ENCODE measurements at places on chromosomes 2 and 18.

DNA sequence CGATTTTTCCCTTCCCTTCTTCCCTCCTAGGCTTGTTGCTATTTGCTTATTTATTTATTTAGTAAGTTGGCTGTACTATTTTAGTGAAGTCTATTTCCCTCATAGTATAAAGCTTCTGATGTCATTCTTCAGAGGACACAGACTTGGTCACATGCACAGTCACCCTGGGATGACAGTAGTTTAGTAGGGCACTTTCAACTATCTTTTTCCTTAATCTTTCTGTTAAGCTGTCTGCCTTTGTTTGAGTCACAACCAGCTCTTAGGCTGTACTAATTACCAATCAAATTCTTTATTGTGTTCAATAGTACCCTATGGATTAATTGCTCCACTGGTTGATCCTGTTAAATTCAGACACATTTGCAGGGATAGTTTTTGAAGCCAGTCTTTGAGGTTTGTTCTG lies 26.9 kb upstream of the RAB31 start:
- no peak for DNase-seq

- peak; percentile 35 for DNase-seq
These were observed 32.8 kb downstream of the GRHL1 start for GRCh38 chr2:9984217-9984739.

DNA sequence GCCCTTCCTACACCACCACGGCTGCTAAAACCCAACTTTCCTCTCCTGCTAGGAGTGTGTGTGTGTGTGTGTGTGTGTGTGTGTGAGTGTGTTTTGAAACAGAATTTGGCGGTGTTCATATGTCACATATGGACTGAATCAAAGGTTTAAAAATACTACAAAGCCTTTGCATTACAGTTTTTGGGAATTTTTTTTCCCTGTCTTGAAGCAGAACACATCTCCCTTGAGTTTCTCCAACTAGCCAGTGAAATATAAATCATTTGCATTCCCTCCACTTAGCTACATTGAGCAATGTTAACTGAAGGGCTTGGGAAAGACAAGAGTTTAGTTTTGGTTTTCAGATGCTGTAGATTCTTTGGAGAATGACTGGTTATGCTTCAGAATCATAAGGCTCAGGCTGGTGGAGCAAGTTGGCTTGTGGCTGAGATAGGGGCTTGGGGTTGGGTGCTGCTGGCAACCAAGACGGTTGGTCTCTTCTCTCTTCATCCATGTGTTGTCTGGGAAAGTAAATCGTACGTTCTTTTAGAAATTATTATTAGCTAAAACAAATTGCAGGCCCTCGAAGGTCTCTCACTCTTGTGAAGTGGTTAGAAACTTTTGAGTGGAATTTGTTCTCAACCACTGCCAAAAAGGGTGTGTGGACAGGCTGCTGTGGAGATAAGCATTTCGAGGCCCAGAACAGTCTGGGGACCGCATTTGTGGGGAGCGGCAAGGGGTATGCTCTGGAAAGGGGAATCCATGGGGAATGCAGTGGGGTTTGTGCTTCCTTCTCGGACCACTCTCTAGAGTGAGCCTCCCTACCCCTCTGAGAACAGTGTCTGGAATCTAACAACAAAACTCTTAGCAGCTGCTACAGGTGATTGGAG lies 1.4 kb downstream of the NRP2 start:
- no peak for DNase-seq

DNA sequence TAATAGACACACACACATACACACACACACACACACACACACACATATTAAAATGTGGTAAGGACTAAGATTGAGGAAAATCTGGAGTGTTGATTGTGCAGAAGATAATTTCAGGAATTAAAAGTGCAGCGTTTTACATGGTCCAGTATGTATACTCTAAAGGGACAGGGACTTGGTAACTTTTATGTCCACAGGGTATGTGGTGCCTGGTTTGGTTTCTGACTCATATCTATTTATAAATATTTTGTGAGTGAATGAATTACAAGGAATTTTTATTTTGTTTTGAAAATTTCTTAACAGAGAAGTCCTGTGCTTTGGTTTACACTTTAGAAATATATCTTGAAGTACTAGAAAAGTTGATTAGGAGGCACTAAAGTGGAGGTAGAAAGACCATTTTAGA lies 287.7 kb upstream of the NXPH2 start:
- DNase-seq, result no peak

DNA sequence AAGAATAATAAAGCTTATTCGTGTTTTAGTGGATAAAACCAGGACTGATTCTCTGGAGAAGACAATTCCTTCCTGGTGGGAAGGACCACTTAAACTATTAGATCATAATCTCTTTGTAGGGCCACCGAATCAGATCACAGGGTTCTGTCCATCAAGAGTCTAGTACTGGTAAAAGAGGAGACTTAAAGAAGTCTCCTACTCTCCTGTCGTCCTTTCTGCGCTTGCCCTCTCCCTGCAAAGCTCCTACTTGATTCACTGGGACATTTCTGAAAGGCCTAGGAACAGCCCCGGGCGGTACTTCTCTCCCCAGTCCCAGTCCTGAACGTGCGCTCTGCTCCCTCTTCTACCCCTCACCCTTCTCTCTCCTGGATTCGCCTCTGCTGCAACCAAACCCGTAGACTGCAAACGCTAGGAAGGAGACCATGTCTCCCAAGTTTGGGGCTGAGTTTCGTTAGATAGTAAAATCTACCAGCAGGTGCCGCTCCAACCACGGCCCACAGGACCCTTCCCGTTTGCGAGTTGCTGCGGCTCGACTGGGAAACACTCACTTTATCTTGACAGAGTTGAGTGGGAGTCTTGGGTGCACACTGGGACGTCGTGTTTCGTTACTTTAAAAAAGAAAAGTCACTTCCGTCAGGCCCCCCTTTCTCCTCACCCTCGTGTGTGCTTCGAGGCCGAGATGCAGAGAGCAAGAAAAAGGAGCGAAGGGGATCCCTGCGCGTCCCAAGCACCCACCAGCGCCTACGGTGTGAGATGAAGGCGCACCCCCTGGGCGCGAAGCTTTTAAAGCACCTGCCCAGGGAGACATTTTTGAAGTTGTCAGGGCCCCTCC lies 923 bp downstream of the FIGLA start:
- DNase-seq, result peak; percentile 75

- no peak for DNase-seq
These were observed 181.5 kb downstream of the TCF4 start for GRCh38 chr18:55406451-55406991.

DNA sequence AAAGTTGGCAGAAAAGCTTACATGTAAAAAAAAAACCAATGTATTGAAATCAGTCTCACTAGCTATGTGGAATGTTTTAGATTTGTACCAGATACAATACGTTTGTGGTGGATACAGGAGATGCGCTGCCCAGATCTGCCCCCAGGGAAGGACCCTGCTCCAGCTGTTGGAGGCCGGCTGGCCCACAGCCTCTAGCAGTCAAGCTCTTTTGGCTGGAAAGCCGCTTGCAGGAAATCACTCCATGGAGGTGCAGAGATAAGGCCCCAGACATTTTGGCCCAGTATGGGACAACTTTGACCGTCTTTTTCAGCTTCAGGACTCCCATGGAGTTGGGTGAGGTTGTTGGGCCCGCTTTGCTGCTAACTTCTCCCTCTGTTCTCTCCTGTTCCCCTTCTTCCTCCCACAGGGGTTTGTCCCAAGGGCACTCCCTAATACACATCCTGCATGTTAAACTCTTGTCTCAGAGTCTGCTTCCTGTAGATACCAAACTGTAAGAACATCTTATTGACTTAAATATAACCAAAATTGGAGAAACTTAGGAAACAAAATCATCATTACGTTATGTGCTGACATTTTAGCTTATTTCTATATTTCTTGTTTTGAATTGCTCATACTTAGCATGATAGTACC lies 1.7 kb upstream of the QPCT start:
- DNase-seq, result no peak
